ENCODE measurements at places on chromosomes 1 and 21.
A peak's percentile ranks its signal among the peaks of the same experiment; 100 is the strongest.

DNA sequence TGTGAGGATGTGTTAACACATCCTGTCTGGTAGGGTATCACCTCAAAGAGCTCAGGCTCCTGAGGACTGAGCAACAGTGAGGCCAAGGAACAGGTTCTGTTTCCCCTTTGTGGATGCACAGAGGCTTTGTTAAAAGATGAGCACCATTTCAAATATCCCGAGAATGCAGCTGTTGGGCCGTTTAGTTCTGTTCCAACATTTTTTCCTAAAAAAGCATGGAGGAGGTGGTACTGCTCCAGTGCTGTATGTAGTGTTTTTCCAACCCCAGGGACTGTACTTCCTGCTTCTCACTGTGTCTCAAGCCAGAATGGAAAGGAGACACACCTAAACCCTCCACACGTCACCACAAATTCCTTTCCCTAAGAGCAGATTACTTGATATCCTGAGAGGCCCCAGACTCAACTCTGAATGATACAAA, 53.8 kb upstream of the BCL10 start:
- DNase-seq = no peak
- H3K4me1 ChIP-seq = no peaks in the 10 kb centered on the region
- no peaks in the 10 kb centered on the region for H3K36me3 ChIP-seq
- no peak overlapping the region for H3K4me3 ChIP-seq
- no peaks in the 10 kb centered on the region for H3K27me3 ChIP-seq
- H3K27ac ChIP-seq = peak overlapping the region; percentile 22

DNA sequence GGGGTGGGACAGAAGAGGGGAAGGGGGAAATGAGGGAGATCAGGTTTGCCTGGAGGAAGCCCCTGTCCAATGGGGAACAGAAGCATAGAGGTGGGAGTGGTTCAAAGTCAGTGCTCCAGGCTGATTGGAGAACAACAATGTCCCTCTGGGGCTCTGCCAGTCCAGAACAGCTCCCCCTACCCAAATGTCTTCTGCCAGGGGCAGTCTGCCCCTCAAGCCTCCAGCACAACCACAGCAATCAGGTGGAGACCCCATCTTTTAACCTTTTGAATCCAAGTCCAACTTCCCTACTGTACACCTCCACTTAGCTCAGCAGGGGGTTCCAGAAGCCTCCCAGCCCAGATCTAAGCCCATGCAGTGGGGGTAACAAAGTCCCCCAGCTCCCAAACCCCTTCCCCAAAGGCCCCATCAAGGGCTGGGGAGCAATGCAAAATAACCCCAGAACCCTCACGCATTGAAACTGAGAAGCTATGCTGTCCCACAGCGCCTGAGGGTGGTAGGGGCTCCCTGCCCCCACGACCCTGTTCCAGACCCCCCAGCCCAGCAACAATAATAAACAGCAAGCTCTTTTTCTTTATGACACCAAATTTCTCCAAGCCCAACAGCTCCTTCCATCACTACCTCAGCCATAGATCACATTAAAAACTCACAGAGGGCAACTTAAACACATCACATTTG, 3.3 kb downstream of the AHDC1 start:
- peaks cover 62% of the 10 kb centered on the region for H3K4me1 ChIP-seq
- H3K36me3 ChIP-seq = no peaks in the 10 kb centered on the region
- peak overlapping the region; percentile 98 for H3K4me3 ChIP-seq
- DNase-seq = no peak

DNA sequence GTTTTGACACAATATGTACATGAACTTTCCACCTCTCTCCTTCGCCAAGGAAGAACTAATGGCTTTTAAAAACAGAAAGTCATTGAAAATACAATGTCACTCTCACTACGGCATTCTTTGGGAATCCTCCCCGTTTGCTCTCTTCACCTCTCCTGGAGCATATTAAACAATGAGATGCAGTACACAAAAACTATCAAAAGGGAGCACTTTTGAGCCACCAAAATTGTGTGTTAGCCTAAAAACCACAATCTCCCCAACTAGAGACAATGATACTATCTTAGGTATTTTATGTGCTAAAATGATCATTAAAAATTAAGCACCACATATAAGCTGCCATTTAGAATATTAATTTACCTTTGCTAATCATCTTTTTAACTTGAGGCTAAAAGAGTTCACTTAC, 425.5 kb downstream of the KCTD3 start:
- no peaks in the 10 kb centered on the region for H3K27me3 ChIP-seq
- H3K4me1 ChIP-seq = no peaks in the 10 kb centered on the region
- no peak for DNase-seq
- no peak overlapping the region for H3K27ac ChIP-seq
- no peaks in the 10 kb centered on the region for H3K36me3 ChIP-seq
- H3K4me3 ChIP-seq = no peak overlapping the region

DNA sequence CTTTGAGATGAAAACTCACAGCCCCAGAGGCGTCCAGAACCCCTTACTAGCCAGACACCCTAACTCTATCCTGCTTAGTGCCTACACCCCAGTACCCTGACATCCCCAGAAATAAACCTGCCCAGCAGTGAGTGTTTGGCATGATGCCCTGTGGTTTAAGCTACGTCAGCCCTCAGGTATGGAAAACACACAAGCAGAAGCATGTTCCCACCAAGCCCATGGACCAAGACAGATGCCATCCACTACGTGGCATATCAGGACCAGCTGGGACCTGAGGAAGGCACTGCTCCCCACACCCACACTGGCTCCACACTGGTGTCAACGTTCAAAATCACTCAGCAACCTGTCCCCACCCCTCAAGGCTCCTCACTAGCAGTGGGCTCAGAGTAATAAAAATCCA, 116.4 kb downstream of the SYT2 start:
- no peaks in the 10 kb centered on the region for H3K27me3 ChIP-seq
- H3K36me3 ChIP-seq = no peaks in the 10 kb centered on the region
- H3K4me1 ChIP-seq = peaks cover 56% of the 10 kb centered on the region
- no peak overlapping the region for H3K4me3 ChIP-seq
- peak overlapping the region; percentile 60 for H3K27ac ChIP-seq

GRCh38 chr21:45611939-45612664, 31.4 kb upstream of the PCBP3 start:
- H3K27me3 ChIP-seq = no peaks in the 10 kb centered on the region
- H3K4me3 ChIP-seq = no peak overlapping the region
- H3K36me3 ChIP-seq = no peaks in the 10 kb centered on the region
- no peak for DNase-seq
- H3K4me1 ChIP-seq = no peaks in the 10 kb centered on the region
- no peak overlapping the region for H3K27ac ChIP-seq

- no peak for DNase-seq
- H3K27ac ChIP-seq = peak overlapping the region; percentile 88
- peak overlapping the region; percentile 79 for H3K4me3 ChIP-seq
- H3K36me3 ChIP-seq = no peaks in the 10 kb centered on the region
Observed at GRCh38 chr1:33429856-33430691, 821 bp downstream of the PHC2 start.

GRCh38 chr1:39173995-39174380, 30.5 kb upstream of the MACF1 start:
- H3K4me3 ChIP-seq = no peak overlapping the region
- DNase-seq = no peak
- peak overlapping the region; percentile 71 for H3K27ac ChIP-seq
- H3K4me1 ChIP-seq = peaks cover 67% of the 10 kb centered on the region
- H3K27me3 ChIP-seq = no peaks in the 10 kb centered on the region

GRCh38 chr1:186849271-186849671, 20.5 kb downstream of the PLA2G4A start:
- H3K4me1 ChIP-seq = peaks cover 33% of the 10 kb centered on the region
- H3K27me3 ChIP-seq = no peaks in the 10 kb centered on the region
- no peak overlapping the region for H3K4me3 ChIP-seq
- no peak overlapping the region for H3K27ac ChIP-seq
- H3K36me3 ChIP-seq = no peaks in the 10 kb centered on the region
- no peak for DNase-seq

All from esophagus squamous epithelium (tissue), 5 donors.